ENCODE measurements at places on chromosomes 12 and 14.

- DNase-seq = no peak
Observed at GRCh38 chr12:28209782-28210181, 19.5 kb downstream of the CCDC91 start.

DNA sequence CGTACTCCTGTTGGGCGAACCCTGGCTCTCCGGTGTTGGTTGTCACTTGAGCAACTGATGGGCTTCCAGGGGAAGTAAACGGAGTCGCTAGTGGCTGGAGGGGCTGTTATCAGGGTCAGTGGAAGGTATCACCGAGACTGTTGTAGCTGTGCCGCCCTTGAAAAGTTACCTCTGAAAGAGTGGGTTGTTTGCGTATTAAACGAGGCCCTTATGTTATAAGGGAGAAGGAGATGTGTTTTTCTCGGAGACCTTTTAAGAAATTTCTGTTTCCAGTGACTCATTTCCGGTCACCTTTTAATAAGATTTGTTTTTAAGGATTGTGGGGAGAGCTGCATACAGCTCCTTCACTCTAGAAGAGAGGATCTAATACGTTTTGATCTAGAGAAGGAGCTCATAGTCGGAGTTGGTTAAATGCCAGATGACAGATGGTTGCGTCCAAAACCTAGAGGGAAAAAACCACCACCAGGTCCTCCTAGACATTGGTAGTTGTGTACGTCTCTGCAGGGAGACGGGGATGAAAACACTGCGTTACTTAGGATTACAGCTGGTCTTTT lies 750 bp upstream of the DBX2 start:
- no peak for DNase-seq

DNA sequence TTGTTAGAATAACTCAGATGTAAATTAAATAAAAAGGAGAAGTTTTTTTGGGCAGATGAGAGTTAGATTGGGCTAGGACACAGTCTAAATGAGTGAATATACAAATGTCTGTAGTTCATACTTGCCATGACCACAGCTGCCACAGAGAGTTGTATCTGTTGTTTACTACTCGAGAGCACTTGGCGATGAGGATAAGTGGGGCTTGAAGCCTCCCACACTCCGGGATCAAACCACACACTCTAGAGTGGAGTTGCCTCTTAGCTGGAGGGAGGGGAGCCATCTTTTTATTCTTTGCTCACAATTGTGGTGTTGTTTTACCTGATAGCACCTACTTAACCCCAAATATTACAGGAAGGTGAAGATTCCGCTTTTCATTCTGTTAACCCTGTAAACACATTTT lies 27.5 kb downstream of the BEST3 start:
- DNase-seq = no peak

- DNase-seq = no peak
Observed at GRCh38 chr12:22709292-22709691, 84.3 kb downstream of the ETNK1 start.

- no peak for DNase-seq
Observed at GRCh38 chr12:76259660-76260389, 88.4 kb downstream of the BBS10 start.

DNA sequence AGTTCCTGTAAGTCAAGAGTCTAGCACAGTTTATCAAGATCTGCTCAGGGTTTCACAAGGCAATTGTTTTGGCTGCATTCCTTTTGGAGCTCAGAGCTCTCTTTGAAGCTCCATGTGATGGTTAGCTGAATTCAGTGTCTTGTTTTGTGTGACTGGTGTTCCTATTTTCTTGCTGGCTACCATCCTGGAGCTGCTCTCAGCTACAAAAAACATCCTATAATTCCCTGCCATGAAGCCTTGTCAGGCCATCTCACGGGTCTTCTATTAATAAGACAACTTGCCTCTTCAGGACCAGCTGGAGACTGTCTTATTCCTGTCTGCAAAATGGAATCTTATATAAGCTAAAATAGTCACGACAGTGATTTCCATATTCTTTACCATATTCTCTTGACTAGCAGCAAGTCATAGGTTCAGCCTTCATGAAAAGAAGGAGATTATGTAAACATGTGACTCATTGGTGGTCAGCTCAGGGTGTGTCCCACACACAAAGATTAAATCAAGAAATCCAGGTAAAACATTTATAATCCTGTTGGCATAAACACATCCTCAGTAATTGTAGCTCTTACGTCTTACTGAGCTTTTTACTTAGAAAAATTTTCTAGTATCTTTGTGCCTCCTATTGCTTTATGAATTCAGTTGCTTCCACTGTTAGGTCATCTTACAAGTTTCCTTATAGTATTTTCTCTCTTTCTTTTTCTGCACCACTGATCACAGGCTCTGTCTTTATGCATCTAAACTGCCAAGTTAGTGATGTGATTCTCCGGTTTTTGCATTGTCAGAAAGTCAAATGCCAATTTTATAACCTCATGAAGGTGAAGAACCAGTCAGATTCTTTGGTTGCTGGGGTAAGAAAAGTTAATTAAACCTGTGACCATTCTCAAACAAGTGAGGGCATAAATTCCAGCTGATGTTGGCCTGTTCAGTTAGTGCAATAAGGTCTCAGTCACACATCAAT lies 378.5 kb upstream of the MGAT4C start:
- DNase-seq = no peak

GRCh38 chr12:11768233-11768965 lies 118.9 kb downstream of the ETV6 start:
- DNase-seq = no peak

DNA sequence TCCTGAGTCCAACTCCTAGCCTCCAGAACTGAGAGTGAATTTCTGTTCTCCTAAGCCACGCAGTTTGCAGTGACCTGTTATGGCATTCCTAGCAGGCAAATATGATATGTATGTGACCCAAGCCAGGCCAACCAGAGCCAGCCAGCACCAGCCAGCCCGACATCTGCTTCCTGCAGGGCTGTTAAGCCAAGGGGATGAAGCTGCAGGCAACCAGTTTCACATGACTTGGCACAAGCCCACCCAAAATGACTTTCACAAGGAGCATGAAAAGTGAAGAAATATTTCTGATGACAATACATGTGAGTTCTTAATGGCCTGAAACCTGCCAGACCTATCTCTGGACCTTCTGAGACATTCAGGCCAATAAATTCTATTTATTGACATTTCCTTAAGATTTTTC lies 68.1 kb downstream of the ITPK1 start:
- DNase-seq = no peak

GRCh38 chr14:73753887-73754795 lies 40.0 kb upstream of the PNMA1 start:
- peak; percentile 40 for DNase-seq

- DNase-seq = no peak
Observed at GRCh38 chr12:5989621-5990020, 44.6 kb upstream of the ANO2 start.

DNA sequence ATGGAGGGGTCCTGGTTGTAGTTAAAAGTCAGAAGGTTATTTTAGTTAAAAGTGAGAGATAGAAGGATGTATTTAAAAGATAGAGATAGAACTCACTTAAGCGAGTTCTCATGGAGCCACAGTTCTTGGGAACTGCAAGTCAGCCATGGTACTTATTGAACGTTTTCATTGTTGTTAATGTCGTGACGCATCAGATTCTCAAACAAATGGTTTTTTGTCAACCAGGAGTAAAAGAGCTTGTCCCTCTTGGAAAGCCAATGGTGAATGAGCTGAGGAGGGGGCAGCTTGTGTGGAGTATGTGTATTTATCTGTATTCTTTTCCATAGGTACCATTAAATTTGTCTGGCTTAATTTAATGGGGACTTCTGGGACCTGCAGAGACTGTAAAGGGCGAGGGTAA lies 68.6 kb downstream of the FIGNL2 start:
- DNase-seq = no peak

- no peak for DNase-seq
Observed at GRCh38 chr12:122064025-122064777, 14.4 kb upstream of the MLXIP start.

DNA sequence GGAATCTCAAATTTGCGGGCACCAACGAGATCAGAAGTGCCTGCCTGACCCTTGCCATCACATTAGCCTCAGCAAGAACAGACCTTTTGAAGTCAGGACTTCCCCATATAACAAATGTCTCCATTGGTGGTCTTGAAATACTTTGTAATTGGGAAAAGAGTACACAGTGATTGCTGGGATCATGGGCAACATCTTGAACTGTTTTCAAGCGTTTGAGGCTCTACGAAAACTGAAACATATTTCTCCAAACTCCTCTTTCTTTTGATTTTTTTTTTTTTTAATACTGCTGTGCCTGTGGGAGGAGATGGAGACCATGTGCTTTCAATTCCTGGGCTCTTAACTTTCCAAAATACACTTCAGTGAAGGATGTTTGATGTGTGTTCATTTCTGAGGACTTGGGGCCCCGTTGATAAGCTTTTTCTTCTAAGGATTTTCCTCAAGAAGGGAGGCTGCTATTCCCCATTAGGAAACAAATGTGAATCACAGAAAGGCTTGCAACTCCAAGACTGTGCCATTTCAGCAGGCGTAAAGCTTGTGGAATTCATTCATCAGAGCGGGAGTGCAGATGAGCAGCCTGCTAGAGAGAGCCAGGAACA lies 94.5 kb downstream of the TMEM132C start:
- DNase-seq = no peak

DNA sequence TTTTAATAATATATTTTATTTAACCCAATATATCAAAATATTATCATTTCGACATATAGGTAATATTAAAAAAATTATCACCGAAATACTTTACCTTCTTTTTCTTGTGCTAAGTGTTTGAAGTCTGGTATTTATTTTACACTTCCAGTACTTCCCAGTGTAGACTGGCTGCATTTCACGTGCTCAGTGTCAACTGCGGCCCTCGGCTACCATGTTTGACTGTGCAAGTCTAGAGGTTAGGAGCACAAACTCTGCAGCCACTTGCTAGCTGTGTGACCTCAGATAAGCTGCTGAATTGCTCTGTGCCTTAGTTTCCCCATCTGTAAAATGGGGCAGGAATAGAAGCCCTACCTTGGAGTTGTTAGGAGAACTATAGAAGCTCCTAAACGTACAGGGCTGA lies 42.3 kb upstream of the ESRRB start:
- DNase-seq = no peak

DNA sequence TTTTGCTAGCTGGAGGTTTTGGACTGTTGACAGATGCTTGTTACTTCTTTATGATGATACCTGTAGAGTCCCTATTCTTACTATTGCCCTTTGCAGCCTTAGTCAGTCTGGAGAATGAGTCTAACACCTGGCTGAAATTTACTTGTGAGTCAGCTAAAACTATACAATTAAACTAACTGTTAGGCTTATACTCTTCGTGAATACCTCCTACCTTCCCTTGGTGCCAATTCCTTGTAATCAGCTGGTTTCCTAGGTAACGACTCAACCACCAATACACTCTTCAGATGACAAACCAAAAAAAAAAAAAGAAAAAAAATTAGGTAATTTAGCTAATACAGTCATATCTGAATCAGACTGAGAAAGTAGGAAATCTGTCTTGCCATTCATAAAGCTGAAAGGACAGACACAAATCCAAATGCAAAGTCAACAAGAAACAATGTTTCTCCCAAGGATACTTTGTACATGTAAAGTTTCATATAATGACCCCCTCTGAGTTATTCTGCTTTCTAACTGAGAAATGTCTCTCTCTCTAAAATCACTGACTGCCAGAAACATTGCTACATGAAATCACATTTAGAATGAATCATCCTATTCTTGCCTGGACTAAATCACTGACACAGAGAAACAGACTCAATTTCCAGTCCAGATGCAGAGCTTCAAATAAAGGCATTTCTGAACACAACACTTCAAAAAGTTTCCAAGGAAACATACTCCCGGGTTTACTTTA lies 56.5 kb upstream of the CDKL1 start:
- DNase-seq = no peak

DNA sequence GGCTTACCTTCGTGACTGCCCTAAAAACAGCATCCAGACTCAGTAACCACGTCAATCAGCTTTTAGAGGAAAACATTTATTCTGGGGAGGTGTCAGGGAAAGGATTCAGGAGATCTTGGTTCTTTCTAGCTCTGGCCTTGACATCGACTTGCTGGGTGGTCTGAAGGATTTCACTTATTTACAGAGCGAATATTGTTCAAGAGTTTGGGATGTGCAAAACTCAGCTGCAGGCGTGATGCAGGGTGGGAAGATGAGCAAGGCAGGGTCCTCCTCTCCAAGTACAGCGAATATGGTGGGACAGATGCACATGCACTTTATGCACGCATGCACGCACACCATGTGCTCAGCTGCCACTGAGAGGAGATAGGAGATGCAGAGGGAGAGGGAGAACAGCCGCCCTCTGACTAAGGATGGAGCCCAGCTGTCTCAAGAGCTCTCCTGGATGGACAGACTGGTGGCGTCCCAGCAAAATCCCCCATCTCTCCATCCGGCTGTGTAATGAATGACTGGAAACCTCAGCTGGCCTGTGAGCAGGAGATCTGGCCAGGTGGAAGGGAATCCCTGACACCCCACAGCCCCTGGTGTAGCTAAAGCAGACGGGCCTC lies 24.4 kb upstream of the BDKRB1 start:
- DNase-seq = no peak

DNA sequence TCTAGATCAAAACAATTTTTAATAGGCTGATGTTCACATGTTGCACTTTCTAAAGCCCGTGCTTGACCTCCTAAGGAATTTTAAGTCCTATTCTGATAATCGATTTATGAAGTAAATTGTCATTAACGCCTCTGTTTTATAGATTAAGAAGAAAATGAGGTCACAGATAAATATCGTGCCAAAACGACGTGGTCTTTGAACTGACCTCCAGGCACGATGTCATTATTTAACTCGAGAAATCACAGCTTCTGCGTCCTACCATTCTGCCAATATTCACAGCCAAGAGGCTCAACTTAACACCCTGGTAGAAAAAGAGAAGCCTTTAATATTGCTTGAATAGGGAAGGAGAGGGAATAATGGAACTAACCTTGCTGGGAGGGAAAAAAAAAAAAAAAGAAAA lies 888 bp upstream of the EEA1 start:
- no peak for DNase-seq

GRCh38 chr12:111600205-111600642 lies 1.1 kb upstream of the ATXN2 start:
- DNase-seq = no peak

GRCh38 chr12:29581631-29582030 lies 84.1 kb upstream of the OVCH1 start:
- no peak for DNase-seq

DNA sequence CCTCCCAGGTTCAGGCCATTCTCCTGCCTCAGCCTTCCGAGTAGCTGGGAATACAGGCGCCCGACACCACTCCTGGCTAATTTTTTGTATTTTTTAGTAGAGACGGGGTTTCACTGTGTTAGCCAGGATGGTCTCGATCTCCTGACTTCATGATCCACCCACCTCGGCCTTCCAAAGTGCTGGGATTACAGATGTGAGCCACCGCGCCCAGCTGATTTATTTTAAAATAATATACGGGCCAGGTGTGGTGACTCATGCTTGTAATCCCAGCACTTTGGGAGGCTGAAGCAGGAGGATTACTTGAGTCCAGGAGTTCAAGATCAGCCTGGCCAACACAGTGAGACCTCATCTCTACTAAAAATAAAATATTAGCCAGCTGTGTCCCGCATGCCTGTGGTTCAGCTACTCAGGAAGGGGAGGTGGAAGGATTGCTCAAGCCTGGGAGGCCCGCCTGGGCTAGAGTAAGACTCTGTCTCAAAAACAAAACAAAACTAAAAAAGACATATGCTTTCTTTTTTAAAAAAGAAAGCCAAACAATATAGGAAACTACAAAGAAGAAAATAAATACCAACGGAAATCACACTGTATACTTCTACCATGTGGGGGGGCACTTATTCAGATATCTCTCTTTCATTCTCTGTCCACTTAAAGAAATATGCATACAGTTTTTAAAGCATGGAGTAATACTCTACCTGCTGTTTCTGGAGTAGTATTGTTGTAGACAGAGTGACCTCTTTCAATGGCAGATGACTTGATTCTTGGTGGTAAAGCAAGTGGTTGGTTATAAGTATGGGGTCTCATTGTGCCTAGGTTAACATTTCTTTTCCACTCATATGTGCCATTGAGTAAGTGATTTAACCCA lies 930 bp upstream of the MIA2 start:
- DNase-seq = no peak

Data from central memory CD4-positive, alpha-beta T cell (primary cell).